GM06990 (cell line): ENCODE measurements at places on chromosomes 6 and 20.

DNA sequence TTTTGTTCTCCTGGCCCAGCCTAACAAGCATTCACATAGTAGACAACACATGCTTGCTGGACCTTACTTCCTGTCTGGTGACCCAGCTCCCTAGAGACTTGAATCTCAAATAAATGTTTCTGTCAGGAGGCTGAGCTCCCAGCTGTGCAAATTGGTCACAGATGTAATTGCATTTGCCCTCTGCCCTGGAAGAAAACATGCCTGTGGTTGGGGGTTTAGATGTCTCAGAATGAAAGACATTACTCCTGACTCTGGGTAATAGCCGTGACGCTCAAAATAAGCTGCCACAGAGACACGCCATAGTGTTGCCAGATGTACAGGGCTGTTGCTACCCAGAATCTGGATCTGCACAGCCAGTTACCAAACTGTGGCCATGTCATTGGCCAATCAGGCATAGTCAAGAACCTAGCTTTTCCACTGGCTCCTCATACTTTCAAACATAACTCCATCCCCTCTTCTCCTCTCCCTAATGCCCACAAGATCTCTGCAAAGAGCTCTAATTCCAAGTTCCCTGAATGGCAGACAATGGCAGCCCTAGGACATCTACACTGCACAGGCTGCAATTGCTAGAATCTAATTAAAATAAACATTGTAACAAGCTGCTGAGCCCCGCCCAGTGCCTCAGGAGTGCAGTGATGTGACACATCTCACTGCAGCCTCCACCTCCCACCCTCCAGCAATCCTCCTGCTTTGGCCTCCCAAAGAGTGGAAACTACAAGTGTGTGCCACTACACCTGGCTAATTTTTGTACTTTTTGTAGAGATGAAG is 32.8 kb upstream of the GMPR start:
- peak; percentile 81 for DNase-seq

- no peak for DNase-seq
Measured at GRCh38 chr6:147390909-147391536, 117.5 kb upstream of the SAMD5 start.

- DNase-seq: no peak
Measured at GRCh38 chr20:56634307-56634706, 5.2 kb downstream of the TFAP2C start.

GRCh38 chr6:7646394-7646793 is 56.4 kb downstream of the SNRNP48 start:
- no peak for DNase-seq

GRCh38 chr6:147509891-147510290 is 1.4 kb downstream of the SAMD5 start:
- no peak for DNase-seq

- no peak for DNase-seq
Measured at GRCh38 chr20:52534616-52535015, 343.0 kb upstream of the ZFP64 start.

DNA sequence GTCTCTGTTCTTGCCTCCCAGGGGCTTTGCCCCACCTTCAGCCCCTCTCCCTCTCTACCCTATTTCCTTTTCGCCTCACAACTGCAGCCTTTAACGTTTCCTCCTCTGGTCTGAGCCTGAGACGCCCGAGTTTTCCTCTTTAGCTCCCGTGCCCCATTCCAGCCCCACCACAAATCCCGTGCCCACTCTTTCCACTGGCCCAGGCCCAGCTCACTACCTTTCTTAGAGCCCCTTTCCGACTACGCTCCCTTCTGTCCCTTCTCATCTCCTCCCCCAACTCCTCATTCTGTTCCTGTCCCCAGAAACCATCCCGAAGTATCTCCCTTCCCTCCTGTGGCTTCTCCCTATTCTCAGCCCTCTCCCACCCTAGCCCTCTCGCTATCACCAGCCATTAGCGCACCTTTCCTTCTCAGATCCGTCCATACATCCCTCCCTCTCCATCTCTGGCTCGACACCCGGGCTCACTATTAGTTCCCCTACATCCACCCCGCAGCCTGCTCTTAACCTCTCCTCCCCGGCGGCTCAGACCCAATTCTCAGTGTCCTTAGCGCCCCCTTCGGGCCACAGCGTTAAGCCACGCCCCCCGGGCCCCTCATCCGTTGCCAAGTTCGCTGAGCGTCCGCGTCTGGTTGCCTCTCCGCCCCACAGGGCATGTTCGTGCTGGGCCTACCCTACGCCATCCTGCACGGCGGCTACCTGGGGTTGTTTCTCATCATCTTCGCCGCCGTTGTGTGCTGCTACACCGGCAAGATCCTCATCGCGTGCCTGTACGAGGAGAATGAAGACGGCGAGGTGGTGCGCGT is 2.7 kb downstream of the SLC32A1 start:
- DNase-seq: peak; percentile 50

GRCh38 chr20:12113468-12114371 is 196.0 kb downstream of the BTBD3 start:
- DNase-seq: no peak

- DNase-seq: no peak
Measured at GRCh38 chr6:77313595-77313994, 149.7 kb downstream of the HTR1B start.

DNA sequence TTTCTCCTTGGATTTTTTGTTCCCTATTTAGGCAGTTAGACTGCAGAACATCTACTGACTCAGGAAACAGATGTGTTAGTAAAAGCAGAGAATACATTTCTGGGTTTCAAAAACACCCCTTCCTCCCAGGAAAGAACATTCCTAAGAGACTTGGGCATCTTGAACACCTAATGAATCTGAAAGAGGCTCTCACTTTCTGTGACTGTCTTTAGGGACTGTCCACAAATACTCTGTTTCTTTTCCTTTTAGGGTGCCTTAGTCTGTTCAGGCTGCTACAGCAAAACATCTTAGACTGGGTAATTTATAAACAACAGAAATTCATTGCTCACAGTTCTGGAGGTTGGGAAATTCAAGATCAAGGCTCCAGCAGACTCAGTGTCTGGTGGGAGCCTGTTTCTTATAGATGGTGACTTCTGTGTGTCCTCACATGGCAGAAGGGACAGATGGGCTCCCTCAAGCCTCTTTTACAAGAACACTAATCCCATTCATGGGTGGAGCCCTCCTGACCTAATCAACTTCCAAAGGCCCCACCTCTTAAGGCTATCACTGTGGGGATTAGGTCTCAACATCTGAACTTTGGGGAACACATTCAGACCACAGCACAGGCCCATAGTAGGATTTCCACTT is 19.4 kb upstream of the CCN5 start:
- DNase-seq: no peak

GRCh38 chr6:132096245-132096644 is 145.1 kb upstream of the CCN2 start:
- no peak for DNase-seq

GRCh38 chr6:168427184-168427583 is 13.8 kb upstream of the SMOC2 start:
- no peak for DNase-seq

- DNase-seq: no peak
Measured at GRCh38 chr20:41001497-41001896, 27.1 kb upstream of the TOP1 start.

DNA sequence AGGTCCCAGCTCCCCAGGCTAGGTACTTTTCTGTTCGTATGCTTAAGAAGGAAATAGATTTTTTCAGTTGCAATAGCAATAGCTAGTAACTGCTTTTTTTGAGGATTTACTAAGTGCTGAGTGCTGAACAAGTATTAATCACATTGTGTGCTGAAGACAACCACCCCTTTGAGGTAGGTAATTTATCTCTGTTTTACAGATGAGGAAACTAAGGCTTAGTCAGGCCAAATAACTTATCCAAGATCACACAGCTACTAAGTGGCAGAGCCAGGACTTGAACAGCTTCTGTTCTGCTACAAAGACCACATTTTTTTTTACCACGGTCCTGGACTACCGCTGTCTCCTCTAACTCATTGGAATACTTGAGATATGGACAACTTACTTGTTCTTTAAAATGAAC is 39.8 kb downstream of the LRRN4 start:
- DNase-seq: no peak

- DNase-seq: no peak
Measured at GRCh38 chr20:24199501-24199900, 210.9 kb upstream of the GGTLC1 start.

- DNase-seq: no peak
Measured at GRCh38 chr20:24960861-24961260, 11.8 kb downstream of the CST7 start.

DNA sequence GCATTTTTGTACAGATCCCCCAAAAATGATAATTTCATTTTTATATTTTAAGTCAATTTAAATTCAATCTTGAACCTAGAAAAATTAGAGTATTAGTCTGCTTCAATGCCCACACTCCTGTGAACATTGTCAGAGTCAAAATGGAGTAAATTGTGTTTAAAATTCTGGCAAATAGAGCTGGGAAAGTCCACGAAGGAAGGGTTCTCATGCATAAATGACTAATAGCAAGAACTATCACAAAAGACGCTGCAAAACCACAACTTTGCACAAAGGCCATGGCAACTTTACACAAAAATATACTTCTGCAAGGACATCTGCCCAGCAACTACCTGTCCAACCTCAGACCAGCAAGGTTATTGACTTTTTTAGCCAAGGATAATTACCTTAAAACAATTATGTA is 203.2 kb upstream of the SMLR1 start:
- DNase-seq: peak; percentile 70

DNA sequence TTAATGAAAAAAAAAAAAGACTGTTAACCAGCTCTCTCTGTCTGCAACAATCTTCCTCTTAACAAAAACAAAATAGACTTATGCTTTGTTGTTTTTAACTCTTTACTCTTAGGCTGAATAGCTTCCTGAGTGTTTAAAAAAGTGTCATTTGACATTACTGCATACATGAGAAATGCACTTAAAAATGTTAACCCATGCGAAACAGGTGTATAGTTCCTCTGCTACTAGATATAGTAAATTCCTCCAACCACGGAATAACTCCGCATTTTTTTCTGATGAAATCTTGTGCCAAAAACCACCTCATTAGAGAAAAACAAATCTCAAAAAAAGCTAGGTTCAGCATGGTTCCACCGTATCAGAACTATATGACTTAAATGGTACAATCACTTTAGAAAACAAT is 426.0 kb downstream of the ADGRB3 start:
- DNase-seq: no peak

GRCh38 chr6:108895571-108895970 is 47.3 kb downstream of the ARMC2 start:
- no peak for DNase-seq

GRCh38 chr6:125066964-125067363 is 86.6 kb upstream of the TPD52L1 start:
- no peak for DNase-seq

DNA sequence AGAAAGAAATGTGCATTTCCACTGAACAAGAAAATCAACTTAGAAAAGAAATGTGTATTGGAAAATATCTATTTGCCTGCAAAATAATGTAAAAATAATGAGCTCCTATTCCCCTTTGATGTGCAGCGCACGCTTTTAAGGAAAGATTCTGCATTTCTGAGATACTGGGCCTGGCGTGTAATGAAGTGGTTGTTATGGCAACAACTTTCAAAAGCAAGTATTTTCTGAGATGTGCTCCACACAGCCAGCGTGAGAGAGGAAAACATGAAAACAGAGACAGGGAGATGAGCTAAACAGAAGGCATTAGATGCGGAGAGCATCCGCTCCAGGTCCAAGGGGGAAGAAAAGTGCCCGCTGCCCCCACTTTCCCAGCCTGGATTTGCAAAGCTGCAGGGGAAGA is 39.1 kb upstream of the GTSF1L start:
- DNase-seq: no peak

- no peak for DNase-seq
Measured at GRCh38 chr6:39365281-39366074, 43.0 kb upstream of the KCNK16 start.

DNA sequence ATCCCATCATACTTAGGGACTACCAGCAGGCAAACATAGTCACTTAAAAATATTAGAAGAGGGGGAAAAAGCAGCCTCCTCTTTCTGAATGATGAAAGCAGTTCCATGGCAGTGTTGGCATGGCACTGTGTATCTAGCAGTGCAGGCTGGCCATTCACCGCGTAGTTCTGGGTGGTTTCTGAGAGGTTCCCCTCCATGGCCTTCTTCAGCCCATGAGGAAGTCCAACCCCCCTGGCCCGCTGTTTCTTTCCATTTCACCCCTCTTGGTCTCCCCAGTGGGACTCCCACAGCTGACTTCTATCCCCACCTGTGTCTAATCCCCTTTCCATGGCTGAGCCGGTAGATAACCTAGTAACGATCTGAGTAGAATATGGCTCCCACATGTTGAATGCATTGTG is 17.0 kb downstream of the PPARD start:
- no peak for DNase-seq

DNA sequence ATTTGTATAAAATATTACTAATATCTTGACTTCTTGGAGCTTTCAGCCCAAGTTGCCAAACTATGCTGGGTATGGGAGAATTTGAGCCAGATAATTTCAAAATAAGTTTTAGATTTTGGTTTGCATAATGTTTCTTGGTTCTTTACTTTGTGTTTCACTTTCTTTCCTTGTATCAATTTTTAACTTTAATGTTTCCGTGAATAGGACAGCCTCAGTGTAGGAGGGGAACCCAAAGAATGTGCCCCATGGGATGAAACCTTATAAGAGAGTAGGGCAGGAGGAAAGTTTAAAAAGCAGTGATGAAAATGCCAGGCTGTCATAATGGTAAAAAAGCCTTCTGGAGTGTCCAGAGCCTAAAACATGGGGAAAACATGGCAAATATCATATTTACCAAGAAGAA is 252.4 kb upstream of the IRAK1BP1 start:
- DNase-seq: no peak

- DNase-seq: no peak
Measured at GRCh38 chr6:50381099-50381415, 331.3 kb upstream of the DEFB112 start.

- no peak for DNase-seq
Measured at GRCh38 chr6:27478141-27478705, 5.3 kb upstream of the ZNF184 start.

GRCh38 chr6:125224231-125224861 is 70.8 kb downstream of the TPD52L1 start:
- DNase-seq: no peak

DNA sequence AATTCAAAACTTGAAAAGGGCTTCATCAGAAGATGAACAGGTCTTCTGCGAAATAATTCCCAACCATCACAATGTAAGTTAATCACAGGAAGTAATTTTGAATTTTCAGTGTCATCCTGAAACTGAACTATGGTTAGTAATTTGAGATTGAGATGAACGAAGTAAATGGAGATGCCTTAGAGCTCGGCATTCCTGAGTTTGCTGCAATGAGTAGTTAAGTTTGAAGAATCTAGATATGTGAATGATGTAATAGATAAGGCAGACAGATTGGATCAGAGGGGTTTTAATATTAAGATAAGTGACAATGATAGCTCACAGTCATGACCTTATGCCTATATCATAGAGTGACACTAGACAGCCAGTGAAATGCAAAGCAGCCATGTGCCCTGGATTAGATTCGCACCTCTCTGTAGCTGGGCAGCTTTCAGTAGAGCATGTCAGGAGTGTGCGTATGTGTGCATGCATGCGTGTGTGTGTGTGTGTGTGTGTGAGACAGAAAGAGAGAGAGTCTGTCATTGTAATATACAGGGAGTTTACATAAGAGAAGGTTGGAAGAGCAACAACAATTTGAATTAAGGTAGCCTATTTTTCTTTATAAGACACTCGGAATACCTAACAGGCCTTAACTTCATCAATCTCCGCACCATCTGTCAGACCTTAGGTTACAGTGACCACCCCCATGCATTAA is 233.0 kb downstream of the GMPR start:
- DNase-seq: peak; percentile 68

- DNase-seq: no peak
Measured at GRCh38 chr6:141877275-141877983, 255.3 kb upstream of the GJE1 start.
